Activated naive CD8-positive, alpha-beta T cell treated with anti-CD3 and anti-CD28 coated beads, Interleukin-2, amount 50 U/mL, for 16 hours (primary cell): ENCODE measurements at places on chromosomes 6 and 20.

- DNase-seq = no peak
These were observed 3.0 kb downstream of the FLRT3 start for GRCh38 chr20:14334306-14334930.

DNA sequence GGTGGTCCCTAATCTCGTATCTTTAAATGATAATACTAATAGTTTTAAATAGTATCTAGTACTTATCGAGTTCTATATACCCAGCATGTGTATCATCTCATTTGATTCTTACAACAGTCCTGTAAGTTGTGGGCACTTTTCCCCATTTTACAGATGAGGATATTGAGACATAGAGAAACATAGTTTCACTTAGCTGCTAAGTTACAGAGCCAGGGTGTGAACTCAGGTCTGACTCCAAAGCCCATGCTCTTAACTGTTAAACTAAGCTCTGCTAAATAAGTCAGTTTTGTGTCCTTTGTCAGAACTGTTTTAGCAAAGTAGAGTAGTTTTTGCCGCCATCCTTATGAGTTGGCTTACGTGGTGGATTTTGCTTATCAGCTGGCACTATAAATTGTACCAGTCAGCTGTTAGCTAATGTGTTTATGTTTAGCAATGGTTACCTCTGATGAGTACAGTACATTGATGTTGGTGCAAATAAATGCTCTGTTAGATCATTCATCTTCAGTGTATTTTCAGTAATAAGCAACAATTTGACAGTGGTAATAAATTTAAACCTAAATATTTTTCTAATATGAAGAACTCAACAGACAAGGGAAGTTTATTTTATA lies 12.1 kb downstream of the OGFRL1 start:
- DNase-seq = no peak

- DNase-seq = no peak
These were observed 146.9 kb downstream of the MACROD2 start for GRCh38 chr20:14142171-14142570.

- no peak for DNase-seq
These were observed 12.7 kb downstream of the PBOV1 start for GRCh38 chr6:138205437-138206094.

GRCh38 chr6:3363296-3364025 lies 93.4 kb downstream of the SLC22A23 start:
- DNase-seq = no peak

DNA sequence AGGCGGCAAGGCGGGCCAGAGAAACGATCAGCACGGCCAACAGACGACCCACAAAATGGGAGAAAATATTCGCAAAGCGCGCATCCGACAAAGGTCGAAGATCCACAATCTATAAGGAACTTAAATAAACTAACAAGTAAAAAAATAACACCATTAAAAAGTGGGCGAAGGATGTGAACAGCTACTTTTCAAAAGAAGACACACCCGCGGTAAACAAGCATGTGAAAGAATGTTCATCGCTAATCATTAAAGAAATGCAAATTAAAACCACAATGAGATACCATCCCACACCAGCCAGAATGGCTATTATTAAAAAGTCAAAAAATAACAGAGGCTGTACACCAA lies 117.8 kb upstream of the SIRPA start:
- no peak for DNase-seq

DNA sequence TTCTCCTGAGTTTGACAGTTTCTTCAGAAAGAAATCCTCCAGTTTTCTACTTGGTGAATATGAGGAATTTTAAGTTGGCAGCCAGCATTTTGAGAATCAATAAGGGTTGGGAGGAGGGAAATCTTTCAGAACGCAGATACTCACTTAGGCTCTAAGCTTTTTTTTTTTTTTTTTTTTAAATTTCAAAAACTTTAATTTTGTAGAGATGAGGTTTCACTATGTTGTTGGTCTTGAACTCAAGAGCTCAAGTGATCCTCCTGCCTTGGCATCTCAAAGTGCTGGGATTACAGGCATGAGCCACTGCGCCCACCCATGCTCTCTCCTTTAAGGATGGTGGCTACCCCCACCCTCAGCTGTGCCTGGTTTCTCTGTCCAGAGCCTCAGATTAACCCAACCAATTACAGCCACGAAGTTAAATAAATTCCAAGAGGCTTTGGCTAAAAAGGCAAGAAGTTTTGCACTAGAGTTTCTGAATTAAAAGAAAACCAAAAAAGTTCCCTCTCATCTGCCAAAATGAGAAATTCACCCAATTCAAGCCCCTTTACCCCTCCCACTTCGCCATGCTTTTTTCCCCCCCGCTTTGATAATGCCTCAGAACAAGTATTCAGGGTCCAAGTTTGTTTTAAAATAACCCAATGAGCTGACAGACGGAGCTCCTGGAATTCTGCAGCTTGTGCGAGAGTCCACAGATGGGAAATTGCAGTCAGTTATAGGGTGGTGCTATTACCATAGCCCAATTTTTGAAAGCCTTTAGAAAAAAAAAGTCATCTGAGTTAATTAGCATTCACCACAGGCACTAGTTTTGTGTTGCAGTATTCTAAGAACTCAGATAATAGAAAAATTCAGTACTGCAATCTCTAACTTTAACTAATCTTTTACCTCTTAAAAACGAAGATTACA lies 94.3 kb upstream of the BEND3 start:
- DNase-seq = no peak

- DNase-seq = no peak
These were observed 64.9 kb downstream of the CPNE5 start for GRCh38 chr6:36774331-36774730.

DNA sequence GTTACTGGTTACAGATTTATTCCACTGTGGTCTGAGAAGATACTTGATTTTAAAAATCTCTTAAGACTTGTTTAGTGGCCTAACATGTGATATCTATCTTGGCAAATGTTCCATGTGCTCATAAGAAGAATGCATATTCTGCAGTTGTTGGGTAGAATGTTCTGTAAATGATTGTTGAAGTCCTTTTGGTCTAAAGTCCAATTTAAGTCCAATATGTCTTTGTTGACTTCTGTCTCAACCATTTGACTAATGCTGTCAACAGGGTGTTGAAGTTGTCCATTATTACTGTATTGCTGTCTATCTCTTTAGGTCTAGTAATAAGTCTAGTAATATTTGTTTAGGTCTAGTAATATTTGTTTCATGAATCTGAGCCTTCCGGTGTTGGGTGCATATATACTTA lies 387.8 kb upstream of the RUNX2 start:
- no peak for DNase-seq

DNA sequence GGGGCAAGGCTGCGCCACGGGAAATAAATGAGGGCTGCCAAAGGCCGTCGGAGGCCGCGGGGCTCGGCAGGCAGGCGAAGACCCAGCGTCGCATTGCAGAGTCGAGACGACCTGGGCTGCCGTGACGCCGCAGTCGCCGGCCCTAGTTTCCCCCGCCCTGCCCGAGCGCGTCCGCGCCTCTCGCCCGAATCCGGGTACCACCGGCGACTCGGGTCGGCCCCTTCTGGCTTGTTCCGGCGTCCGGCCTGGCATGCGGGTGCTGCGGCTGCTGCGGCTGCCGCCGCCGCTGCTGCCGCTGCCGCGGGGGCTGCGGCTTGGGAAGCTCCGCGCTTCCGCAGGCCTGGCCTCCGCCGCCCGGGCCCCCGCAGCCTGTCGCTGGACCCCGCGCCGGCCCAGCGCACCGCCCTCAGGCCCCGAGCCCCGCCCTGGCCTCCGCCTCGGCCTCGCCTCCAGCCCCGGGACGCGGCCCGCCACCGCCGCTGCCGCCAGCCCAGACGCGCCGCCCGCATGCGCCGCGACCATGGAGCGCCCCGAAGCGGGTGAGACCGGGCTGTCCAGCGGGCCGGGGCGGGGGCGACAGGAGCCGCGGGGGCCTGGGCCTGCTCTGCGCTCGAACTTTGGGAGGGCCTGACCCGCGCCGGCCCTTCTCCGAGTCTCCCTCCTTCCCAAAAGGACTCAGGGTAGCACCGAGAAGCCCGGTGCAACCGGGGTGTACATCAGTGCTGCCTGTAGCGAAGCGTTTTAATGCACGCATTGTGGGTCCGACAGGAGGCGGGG lies at the start of gene AKAP7:
Gene AKAP7, plus strand, starts transcription at position 224 of the 777 bp plus-strand sequence. Its CDS starts 297 bp downstream, at position 521.
- DNase-seq = peak; percentile 17

- DNase-seq = no peak
These were observed 72.5 kb downstream of the PTPN1 start for GRCh38 chr20:50582591-50583234.

- no peak for DNase-seq
These were observed 84.0 kb downstream of the RCAN2 start for GRCh38 chr6:46407246-46407645.

DNA sequence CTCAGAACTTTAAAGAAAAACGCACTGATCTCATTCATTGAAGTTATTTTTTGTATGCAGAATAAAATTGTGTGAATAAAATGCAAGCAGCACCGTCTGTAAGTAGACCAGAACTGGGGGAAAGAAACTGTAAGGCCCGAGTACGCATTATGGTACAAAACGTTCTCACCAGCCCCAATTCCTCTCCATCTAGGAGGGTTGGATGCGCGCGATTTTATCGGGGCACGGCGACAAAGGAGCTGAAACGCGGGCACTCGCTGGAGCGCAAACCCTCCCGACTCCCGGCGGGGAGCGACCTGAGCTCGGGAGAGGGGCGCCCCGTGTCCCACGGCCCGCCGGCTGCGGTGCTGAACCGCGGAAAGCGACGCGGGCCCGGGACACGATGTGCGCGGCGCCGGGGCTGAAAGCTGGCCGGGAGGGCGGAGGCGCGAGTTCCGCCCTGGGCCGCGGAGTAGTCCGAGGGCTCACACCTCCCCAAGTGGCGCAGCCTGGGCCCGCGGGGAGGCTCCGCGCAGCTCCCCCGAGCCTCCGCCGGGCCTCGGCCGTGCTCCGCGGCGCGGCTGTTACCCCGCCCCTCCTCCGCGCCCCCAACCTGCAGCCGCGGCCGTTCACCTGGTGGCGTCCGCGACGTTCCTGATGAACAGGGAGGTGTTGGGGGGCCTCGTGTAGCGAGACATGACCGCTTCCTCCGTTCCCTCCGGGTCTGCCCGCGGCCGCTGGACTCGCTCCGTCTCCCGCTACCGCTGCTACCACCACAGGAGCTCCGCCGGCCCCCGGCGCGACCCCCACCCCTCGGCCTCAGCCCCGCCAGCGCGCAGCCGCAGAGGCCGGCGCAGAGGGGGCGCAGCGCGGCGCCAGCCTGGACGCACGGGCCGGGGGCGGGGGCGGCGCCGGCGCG lies at the start of gene SRSF12:
Gene SRSF12, minus strand, starts transcription at position 861 of the 898 bp plus-strand sequence. Its CDS starts 184 bp downstream, at position 677.
- no peak for DNase-seq

DNA sequence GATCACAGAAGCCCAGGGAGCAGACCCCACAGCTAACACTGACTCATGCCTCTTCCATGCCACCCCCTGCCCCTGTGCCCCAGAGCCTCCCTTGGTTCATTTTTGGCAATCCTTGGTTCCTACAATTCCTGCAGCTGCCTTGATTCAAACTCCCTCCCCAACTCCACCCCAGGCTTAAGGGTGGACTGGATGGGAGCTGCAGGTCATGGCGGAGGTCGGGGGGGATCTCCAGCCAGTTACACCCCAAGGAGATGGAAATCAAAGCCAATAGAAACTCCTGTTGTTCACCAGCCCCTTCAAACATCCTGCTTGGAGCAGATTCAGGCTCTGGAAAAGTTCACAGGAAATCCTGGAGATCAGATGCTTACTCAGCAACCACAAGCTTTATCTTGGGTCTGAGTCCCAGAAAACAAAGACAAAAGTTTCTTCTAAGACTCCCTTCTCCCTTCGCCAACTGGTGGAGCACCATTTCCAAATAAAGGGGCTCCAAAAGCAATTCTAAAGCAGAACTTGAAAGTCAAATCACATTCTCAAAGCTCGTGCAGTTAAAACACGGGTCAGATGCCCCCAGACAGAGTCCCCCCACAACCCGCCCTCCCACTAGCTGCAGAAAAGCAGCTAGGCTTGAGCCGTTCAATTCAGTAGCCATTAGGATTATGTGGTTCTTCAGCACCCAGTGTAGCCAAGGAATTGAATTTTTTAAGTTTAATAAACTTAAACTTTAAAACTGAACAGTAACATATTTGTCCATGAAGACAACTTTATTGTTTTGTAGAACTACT lies 149.5 kb downstream of the ANKRD60 start:
- no peak for DNase-seq

- no peak for DNase-seq
These were observed 75.1 kb upstream of the QKI start for GRCh38 chr6:163339466-163339865.

- DNase-seq = no peak
These were observed 9.2 kb upstream of the IL17F start for GRCh38 chr6:52253494-52253893.

DNA sequence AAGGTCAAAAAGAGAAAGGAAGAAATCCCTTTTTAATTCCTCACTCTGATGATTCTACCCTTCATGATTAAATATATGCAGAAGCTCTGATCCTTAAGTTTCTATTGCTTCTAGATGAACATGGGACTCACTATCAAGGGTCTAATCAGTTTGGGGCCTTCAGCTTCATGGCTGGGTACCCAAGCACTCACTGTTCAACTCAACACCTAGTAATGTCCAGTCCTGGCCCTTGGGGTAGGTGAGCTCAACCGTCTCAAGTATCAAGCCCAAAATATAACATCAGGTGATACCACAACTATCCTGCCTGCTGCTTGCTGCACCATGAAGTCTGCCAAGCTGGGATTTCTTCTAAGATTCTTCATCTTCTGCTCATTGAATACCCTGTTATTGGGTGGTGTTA lies at the start of gene SPINT4:
Gene SPINT4, plus strand, starts transcription at position 301 of the 400 bp plus-strand sequence. Its CDS starts 21 bp downstream, at position 322.
- no peak for DNase-seq

DNA sequence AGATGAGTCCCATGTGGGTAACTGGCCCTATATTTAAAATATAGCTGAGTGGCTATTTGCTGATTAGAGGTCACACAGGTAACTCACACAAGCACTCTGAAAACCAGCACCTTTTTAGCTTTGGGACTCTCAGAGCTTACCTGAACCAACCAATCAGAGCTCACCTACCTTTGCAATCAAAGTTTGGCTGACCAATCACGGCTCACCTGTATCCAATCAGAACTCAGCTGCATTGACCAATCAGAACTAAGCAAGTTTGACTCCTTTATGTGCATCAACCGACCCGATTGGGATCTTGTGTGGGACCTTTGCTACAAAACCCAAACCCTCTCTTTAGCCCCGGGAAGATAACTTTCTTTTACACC lies 106.8 kb upstream of the NXT1 start:
- no peak for DNase-seq

DNA sequence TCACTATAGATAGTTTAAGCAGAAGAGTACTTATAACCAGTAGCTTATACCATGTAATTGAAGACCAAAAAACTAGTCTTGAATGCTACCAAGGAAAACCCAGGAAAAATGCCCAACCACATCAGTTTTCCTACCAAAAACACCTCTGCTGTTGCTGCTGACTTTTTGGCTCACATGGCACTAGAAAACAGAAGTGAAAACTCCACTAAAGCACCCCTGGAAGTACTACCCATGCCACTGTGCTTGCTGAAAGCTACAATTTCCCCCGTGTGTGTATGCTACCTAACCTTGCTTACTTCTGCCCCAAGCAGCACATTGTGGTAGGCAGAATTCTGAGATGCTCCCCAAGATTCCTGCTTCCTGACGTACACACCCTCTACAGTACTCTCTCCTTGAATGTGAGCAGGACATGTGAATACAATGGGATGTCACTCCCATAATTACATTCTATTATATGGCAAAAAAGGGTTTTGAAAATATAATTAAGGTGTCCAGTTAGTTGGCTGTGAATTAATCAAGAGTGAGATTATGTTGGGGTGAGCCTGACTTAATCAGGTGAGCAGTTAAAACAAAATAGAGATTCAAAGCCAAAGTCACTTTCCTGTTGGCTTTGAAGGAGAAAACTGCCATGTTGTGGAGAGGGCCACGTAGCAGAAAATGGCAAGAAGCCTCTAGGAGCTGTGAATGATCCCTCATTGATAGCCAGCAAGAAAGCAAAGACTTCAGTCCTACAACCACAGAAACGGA lies 209.8 kb upstream of the MARCKS start:
- no peak for DNase-seq

GRCh38 chr6:87714093-87714842 lies 12.2 kb upstream of the AKIRIN2 start:
- no peak for DNase-seq

- no peak for DNase-seq
These were observed 48.2 kb upstream of the LRRC1 start for GRCh38 chr6:53746442-53747103.
